ENCODE measurements at places on chromosomes 13 and 19.

DNA sequence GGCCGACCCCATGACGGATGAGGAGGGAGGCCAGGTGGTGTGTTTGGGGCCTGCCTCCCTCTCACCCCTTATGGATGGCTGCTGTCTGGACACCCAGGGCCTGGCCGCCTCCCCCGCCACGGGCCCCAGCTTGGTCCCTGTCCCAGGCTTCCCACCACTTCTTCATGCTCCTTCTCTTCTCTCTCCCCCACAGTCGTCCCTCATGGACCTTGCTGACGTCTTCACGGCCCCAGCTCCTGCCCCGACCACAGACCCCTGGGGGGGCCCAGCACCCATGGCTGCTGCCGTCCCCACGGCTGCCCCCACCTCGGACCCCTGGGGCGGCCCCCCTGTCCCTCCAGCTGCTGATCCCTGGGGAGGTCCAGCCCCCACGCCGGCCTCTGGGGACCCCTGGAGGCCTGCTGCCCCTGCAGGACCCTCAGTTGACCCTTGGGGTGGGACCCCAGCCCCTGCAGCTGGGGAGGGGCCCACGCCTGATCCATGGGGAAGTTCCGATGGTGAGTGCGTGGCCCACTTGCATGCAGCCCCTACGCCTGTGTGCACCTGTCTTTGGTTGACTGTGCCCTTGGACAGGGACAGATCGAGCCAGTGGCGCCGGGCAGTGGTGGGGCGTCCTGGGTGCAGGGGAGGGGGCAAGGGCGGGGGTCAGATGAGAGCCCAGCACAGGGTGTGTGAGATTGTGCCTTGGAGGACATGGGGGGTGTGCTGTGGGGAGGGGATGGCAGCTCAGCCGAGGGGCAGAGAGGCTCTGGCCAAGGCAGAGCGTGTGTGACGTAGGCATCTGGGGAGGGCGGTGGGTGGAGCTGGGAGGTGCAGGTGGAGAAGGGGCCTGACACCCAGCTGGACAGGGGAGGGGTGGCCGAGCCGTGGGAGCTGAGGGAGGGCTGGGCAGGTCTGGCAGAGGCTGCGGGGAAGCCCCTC is 16.8 kb downstream of the EPN1 start:
- no peak for DNase-seq

GRCh38 chr13:52405369-52405766 is 604 bp downstream of the THSD1 start:
- DNase-seq: no peak

GRCh38 chr19:23075031-23075733 is 41.6 kb upstream of the ZNF730 start:
- no peak for DNase-seq

DNA sequence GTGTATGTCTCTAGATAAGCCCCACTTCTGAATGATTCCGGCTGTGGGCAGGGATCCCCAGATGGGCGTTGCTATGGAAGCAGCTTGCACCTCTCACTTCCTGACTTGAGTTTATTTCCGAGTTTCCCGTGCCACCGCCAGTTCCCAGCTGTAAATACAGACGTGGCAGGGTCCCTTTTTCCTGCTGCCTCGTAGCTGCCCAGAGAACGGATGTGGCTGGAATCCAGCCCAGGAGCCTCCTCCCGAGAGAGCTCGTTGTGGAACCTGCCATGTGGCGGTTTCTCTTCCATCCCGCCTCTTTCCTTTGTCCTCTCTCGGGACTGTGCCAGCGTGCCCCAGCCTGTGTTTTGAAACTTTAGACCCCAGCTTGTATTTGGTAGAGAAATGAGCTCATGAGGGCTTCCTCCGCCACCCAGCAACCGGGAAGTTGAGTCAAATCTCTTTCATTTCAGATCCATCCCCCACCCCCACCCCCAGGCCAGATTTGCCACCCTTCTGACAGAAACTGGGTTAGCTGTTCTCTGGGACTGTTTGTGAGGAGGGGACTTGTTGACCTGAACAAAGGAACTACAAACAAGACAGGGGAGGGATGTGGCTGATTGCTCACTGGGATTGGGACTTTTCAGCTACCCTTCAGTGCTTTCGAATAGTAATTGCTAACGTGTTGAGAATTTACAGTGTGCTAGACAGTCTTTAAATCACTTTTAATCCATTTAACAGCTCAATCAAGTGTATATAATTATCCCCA is 96.6 kb downstream of the SIPA1L3 start:
- DNase-seq: no peak

DNA sequence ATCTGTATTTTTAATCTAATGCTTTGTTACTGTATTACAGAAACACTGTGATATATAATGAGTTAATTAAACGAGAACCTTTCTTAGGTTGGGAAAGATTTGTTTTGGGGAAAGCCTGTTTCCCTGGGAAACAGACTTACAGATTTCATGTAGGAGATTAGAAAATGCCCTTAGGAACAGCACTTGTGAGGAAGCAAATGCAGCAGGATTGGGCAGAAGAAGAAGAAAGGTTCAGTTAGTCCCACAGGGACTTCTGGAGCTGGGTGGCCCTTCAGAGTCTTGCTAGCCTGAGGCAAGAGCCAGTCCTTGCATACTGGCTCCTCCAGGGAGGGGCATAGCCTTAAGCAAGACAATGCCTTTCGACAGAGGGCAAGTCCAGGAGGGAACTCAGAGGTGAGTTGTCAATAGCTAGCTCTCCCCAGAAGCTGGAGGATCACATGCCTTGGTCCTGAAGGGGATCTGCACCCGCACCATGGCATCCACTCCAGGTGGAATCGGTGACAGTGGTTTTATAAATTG is 36.8 kb downstream of the N4BP2L1 start:
- no peak for DNase-seq
